ENCODE measurements at places on chromosomes 7 and 10.

GRCh38 chr7:27154369-27154768 is 2.0 kb upstream of the HOXA3 start:
- DNase-seq: no peak

DNA sequence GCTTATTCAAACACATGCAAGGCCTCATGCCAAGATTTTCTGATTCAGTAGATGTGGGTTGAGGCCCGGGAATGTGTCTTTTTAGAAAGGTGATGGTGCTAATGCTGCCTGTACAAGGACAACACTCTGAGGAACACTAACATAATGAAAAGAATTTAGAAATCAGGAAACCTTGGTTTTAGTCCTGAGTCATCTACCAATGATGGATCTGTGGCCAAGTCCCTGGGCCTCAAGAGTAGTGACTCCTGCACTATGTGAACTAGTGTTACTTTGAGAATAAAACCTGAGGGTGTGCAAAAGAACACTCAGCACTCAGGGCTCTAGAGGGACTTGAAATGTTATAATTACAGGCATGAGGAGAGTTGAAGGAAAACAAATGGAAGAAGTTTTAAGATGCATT is 741.7 kb upstream of the GALNT17 start:
- no peak for DNase-seq

GRCh38 chr10:131312478-131312836 is 936 bp upstream of the TCERG1L start:
- no peak for DNase-seq

GRCh38 chr10:9302140-9302746 is 1247.8 kb downstream of the GATA3 start:
- DNase-seq: no peak

DNA sequence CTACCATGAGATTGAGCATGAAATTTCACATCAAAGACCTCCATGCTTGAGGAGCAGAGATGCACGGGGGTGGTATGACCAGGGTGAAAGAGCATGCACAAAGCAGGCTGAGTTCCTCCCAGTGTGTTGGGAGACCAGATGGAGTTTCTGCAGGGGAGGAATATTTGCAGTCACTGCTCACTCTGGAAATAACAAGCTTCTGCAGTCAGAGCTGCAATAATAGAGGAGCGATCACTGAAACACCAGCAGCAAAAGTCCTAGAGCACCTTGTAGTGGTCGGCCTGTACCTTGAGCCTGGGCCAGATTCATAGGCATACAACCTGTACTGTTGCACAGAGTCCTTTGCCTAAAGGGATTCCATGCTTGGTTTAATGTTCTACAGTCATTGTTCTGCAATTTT is 184.5 kb upstream of the SP8 start:
- DNase-seq: no peak

Measured in stimulated activated CD4-positive, alpha-beta T cell treated with anti-CD3 and anti-CD28 coated beads, Interleukin-15, amount 100 ng/mL, for 1 hour (primary cell).